ENCODE measurements at places on chromosomes 5 and 9.

DNA sequence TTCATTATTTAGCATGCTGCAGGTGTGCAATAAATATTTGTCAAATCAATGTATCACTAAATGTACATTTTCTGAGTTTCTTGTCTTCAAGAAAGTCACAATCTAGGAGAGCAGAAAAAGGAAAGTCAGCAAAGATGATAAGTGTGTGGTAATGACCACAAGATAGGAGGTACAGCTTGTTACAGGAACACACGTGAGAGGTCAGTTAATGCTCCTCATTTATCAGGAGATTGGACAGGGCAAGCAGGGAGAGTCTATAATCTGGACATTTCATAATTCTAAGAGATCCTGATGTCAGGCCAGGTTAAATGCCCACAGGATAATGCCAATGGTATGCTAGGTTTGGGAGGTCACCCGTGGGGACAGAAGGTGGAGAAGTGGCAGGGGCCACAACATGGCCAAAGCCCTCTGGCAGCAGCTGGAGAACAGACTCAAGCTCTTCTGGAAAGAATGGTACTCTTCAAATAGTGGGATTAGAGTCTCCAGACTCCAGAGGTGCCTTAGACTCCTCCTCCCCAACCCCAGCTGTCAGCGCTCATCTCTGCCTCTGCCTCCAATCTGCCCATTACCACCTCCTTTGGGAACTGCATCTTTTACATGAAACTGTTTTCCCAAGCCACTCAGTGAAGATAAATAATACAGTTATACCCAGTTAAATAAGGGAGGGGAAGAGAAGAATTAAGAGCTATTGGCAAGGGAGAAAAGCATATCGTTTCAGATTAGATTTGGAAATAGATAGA lies 114.3 kb downstream of the ASTN2 start:
- DNase-seq: no peak

DNA sequence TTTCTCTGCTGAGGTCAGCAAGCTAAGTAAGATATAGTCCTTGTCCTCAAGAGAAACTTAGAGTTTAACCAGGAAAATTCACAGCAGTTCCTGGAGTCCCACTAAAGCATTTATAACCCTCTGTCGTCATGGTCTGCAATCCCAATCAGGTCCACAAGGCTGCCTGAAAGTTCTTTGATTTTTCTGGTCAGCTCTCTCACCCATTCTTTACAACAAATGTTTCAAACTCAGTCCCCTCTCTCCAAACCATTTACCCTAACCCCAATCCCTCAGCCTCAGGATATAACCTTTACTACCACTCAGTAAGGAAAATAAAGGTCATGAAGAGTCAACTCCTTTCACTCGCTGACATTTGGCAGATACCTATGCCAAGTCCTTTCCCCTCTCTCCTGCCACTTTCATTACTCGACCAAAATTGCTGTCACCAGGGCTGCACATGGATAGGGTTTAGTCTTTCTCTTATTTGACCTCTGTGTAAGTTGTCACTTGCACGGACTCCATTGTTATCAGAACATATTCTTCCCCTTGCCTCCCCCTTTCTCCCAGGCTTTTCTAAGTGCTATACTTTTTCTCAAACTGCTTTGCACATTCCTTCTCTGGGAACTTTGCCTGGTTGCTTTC lies 936.6 kb downstream of the NR2F1-AS1 start:
- DNase-seq: no peak

- DNase-seq: no peak
These were observed 353.5 kb upstream of the RFX3 start for GRCh38 chr9:3879315-3879714.

DNA sequence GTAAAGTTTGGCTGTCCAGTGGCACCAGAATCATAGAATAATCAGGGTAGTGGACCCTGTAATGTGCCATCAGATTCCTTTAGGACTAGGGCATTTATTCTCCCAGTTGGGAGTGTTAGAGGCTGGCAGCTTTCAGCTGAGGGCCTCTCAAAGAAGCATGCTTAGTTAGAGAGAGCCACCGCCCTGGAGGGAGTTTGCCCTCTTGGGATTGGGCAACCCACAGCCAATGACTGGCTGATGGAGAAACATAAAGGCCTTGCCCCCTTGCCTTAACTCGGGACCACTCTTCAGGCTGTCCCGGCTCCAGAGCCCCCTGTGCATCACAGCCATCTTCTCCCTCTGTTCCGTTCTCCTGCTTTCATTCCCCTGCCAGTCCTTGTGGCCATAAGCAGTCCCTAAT lies 20.5 kb upstream of the IFNK start:
- DNase-seq: no peak

DNA sequence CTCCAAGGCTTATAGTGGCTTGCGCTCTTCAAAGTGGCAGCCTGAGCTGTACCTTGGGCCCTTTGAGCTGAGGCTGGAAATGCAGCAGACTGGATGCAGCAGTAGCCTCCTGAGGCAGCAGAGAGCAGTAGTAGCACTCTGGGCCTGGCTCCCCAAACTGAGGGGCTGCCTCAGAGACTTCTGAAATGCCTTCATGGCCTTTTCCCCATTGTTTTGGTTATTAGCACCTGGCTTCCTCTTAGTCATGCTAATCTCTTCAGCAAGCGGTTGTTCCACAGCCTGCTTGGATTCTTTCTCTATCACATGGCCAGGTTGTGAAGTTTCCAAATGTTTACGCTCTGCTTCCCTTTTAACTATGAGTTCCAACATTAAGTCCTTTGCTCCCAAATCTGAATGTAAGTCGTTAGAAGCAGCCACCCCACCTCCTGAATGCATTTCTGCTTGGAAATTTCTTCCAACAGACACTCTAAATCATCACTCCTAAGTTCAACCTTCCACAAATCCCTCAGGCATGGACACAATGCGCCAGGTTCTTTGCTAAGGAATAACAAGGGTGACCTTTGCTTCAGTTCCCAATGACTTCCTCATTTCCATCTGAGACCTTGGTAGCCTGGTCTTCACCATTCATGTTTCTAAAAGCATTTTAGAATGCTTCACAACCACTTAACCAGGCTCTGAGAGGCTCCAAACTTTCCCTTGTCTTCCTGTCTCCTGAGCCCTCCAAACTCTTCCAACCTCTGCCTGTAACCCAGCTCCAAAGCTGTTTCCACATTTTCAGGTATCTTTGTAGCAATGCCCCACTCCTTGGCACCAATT lies 145.8 kb downstream of the ZDHHC21 start:
- DNase-seq: no peak

DNA sequence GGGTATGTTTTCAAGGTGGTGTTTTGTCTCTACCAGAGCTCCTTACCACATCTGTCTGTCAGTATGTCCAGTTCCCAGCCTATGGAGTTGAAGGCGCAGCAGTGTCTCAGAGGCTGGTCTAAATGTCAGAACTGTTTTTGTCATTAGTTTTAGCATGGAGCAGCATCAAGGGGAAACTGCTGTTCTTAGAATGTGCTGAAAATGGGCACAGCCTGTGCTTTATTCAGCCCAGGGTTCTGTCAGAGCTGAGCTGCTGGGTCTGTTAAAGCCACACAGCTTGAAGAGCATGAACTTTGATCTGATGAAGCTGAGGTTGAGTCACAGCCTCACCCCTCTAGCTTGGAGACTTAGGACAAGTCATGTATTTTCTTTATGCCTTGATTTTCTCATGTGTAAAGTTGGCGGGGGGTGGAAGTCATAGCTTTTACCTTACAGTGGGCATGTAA lies 71.9 kb downstream of the RALGPS1 start:
- no peak for DNase-seq

GRCh38 chr5:77282337-77283027 lies 72.0 kb downstream of the PDE8B start:
- no peak for DNase-seq

DNA sequence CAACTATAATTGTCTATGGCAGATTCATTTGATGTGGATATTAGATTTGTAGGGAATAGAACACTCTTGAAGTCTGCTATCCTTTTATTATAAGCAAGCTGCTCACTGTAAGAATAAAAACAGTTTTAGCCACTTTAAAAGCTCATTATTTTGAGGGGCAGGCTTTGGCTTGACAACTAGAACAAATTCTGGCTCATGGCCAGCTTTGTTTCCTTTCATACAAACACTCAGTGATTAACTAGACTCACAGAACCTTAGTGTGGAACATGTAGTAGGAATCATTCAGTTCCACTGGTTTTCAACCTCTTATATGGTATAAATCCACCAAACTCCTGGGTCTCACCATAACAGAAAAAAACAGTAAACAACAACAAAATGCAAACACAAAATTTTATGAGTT lies 27.4 kb upstream of the CEP120 start:
- no peak for DNase-seq

DNA sequence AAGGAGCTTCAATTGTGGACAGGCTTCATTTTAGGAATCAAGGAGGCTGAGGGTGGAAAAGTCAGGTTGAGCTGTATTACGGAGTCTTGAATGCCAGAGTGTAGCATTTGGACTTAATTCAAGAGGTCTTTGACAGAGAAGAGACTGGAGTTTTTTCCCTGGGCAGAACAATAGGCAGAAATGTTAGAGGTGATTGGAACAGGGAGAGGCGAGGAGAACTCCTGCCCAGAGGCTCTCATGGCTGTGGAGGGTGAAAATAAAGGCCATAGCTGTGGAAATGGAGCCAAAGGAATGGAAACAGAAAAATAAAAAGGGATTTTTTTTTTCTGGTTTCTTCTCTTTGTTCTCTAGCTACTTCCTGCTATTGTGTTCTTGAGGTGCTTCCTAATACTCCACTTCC lies 3.7 kb upstream of the IFNB1 start:
- no peak for DNase-seq

DNA sequence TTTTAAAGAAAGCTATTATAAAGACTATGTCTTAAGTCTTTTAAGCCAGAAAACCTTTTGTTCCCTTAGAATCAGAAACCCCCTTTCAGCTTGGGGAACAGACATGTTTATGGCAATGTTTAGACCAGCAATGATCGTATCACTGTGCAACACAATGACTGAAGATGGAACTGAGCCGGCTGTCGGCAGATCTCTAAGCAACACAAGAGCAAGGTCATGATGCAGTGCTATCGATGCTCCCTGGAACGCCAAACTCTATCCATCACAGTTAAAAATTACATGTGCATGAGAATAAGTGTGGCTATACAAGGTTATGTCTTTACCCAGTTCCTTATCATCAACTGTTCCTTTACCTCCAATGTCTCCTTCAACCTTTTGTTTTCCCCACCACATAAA lies 1.8 kb upstream of the RNF44 start:
- no peak for DNase-seq

DNA sequence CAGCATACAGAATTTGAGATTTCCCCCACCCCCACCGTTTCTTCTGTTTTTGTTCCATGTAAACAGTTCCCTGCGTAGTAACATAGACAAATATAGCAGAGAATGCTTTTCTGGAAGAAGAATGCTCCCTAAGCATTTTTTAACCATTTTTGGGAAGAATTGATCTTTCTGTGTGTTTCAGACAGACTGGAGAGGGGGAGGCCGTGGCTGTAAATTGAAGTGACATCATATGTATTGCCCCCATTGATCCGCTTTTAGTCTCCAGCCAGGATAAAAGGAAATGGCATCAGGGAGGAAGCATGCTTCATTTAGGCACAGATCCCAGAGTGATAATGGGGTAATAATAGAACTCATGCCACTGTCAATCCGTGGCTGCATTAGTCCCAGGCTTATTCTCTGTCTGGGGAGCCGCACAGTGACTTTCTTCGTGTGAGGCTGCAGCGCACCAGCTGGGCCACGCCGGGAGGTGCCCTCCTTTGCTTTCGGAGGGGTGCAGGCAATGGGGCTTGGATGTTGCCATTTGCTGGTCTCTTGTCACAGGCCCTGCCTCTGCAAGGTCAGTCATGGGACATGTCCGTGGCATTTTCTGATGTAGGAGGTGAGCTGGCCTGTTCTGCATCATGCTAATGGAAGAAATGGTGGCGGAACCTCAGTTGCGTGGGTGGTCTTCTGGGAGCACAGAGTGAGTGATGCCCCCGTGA lies 261.5 kb downstream of the FANCC start:
- no peak for DNase-seq

- DNase-seq: no peak
These were observed 286.1 kb downstream of the ANXA1 start for GRCh38 chr9:73437758-73438157.

DNA sequence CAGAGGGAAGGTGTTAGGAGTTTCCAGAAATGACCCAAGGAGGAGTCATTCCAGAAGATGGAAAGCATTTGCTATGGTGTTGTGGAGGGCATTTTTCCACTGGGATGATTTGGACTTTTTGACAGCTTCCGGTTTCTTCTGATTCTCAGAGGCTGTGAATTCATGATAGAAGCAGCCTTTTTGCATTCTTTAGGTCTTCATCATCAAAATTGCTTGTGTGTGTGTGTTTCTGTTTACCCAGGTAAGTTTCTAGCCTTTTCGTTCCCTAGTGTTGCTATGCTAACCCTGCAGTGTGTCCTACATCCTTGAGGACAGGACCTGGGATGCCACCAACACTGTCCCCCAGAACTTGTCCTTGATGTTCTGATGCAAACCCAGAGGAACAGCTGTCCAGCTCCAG lies 19.6 kb downstream of the IRX1 start:
- DNase-seq: no peak

- DNase-seq: no peak
These were observed 298.0 kb downstream of the FER start for GRCh38 chr5:109045710-109046109.

GRCh38 chr9:112869041-112869529 lies 21.6 kb downstream of the SLC46A2 start:
- no peak for DNase-seq

GRCh38 chr5:32712481-32713360 lies 1.6 kb downstream of the NPR3 start:
- no peak for DNase-seq

- DNase-seq: no peak
These were observed 80.6 kb upstream of the SMIM23 start for GRCh38 chr5:171705036-171705435.

DNA sequence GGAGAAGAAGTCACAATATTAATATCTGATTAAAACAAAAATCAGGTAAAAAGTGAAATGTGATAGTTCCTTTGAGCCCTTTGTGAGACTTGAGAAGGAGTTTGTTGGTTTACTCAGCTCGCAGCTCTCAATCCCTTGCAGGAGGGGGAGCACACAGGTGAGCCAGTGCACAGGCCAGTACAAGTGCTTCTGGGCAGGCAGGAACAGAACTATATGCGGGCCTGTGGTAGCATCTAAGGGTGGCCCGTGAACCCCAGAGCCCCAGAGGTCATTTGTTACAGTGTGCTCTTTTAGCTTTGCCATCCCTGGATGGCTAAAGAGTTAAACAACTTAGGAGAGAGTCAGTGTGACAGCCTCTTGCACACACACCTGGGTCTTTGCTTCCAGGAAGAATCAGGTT lies 215.3 kb upstream of the EDIL3 start:
- no peak for DNase-seq

GRCh38 chr5:135718151-135718550 lies 116.3 kb upstream of the SLC25A48 start:
- DNase-seq: no peak

DNA sequence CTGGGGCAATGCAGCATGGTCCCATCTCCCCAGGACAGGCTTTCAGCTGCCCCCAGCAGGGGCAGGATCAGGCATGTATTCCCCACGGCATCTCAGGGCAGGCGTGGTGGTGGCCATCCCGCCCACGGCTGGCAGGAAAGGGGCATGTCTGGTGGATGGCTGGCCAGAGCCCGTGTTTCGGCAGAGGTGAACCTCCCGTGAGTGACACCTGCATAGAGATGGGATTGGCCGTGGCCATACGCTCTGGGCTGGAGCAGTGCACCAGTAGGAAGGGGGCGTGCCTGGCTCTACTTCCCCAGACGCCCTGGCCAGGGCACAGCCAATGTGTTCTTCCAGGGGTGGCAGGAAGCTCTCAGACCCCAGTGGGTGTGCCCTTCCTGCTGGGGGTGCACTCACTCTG lies 139.1 kb downstream of the ZNF354C start:
- DNase-seq: no peak

- no peak for DNase-seq
These were observed 28.5 kb downstream of the CFAP90 start for GRCh38 chr5:7822449-7822848.

Measured in stimulated activated CD8-positive, alpha-beta memory T cell treated with anti-CD3 and anti-CD28 coated beads, Interleukin-2, amount 100 ng/mL, for 1 hour (primary cell).